ENCODE measurements at places on chromosomes 7 and 10.

- DNase-seq, result peak; percentile 25
Observed at GRCh38 chr10:13658871-13659685, 72.3 kb downstream of the PRPF18 start.

GRCh38 chr10:121891103-121891502 lies 36.7 kb downstream of the ATE1 start:
- no peak for DNase-seq

- no peak for DNase-seq
Observed at GRCh38 chr10:67784474-67784873, 53.5 kb downstream of the DNAJC12 start.

GRCh38 chr7:158275711-158276413 lies 311.8 kb downstream of the PTPRN2 start:
- no peak for DNase-seq

- DNase-seq, result no peak
Observed at GRCh38 chr7:134782121-134782623, 2.7 kb downstream of the CALD1 start.

- no peak for DNase-seq
Observed at GRCh38 chr10:90939116-90939515, 18.2 kb upstream of the ANKRD1 start.

- no peak for DNase-seq
Observed at GRCh38 chr10:103781329-103782061, 73.9 kb downstream of the SH3PXD2A start.

GRCh38 chr7:148723166-148723559 lies 24.5 kb downstream of the CUL1 start:
- no peak for DNase-seq

DNA sequence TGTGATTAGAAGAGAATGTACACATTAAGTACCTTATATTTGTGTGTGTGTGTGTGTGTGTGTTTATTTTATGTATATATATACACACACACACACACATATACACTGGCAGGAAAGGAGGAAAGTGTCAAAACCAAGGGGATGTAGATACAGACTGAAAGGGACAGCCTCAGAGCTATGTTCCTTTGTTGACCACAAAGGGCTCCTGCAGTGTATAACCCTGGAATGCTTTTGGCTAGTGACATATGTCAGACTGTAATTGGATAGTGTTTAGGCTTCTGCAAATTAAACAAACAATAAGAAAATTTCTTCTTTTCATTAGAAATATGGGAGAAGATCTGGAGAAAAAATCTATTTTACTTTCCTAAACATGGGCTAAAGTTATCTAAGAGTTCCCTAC lies 15.9 kb downstream of the GBF1 start:
- no peak for DNase-seq

- no peak for DNase-seq
Observed at GRCh38 chr7:66958538-66959350, 36.6 kb downstream of the SBDS start.

DNA sequence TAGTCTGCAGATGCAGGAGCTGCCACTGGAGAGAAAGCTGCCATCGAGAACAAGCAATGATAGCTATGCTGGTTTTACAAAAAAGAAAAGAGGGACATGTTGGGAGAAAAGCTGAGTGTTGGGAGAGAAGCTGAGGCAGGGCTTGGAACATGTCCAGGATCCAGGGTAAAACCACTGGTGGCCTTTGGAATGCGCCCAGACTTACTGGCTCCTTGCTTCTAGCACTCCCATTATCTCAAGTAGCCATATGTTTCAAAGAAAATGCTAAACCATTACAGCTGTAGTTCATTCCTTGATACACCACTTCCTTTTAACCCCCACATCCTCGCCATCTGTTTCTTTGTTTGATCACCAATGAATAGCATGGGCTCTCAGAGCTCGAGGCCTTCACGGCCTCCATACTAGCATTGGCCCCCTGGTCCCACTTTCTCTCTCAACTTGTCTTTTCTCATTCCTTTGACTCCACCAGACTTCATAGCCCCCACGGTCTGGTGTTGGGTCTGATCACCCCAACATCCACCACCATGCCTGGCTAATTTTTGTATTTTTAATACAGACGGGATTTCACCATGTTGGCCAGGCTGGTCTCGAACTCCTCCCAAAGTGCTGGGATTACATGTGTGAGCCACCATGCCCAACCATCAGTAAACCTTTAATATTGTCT lies 23.8 kb upstream of the PLAC9 start:
- no peak for DNase-seq

DNA sequence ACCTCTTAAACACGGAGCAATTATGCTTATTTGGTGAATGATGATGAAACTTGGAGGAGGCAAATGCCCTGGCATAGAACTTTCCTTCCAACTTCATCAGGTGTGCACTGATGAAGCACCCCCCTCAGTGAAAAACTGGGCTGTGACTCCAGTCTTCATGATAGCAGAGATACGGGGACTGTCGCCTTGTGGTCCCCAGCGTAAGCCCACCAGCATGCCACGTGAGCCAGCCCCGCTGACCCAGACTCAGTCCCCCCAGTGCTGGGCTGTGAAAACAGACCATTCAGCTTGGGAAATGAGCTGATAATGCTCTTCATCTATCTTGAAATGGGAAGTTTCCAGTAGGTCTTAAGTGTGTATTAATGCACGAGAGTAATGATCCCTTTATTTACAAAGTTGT lies 177.0 kb downstream of the SNX10 start:
- no peak for DNase-seq

- no peak for DNase-seq
Observed at GRCh38 chr10:49172061-49172776, 16.0 kb downstream of the TMEM273 start.

- DNase-seq, result no peak
Observed at GRCh38 chr7:93856323-93856722, 34.2 kb downstream of the TFPI2 start.

GRCh38 chr10:1243486-1244234 lies 187.5 kb downstream of the WDR37 start:
- no peak for DNase-seq

DNA sequence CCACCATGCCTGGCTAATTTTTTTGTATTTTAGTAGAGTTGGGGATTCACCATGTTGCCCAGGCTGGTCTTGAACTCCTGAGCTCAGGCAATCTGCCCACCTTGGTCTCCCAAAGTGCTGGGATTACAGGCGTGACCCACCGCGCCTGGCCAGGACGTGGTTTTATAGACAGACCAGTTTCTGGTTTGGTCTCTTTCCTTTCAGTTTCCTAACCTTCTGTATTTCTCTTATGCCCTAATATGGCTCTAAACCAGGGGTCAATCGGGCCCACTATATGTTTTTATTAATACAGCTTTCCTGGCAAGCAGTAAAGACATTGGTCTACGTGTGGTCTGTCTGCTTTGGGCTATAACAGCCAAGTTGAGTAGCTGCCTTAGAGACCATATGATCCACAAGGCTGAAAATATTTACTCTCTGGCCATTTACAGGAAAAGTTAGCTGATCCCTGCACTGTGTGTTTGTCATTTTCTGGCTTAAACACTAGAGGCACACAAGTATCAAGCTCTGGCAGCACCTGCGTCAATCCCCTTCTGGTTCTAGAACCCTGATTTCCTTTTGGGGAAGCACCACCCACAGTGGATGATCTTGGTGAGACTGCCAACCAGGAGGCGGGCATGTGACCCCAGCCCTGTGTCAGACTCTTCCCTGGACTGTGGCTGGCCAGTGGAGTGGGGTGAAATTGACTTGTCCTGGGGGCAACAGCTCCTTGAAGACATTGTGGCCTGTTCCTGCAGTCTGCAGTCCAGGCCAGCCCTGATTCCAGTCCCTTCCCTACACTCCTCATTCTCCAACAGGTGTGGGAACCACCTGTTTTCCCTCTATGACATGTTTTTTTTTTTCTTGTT lies 497.2 kb downstream of the PLXNA4 start:
- DNase-seq, result no peak

DNA sequence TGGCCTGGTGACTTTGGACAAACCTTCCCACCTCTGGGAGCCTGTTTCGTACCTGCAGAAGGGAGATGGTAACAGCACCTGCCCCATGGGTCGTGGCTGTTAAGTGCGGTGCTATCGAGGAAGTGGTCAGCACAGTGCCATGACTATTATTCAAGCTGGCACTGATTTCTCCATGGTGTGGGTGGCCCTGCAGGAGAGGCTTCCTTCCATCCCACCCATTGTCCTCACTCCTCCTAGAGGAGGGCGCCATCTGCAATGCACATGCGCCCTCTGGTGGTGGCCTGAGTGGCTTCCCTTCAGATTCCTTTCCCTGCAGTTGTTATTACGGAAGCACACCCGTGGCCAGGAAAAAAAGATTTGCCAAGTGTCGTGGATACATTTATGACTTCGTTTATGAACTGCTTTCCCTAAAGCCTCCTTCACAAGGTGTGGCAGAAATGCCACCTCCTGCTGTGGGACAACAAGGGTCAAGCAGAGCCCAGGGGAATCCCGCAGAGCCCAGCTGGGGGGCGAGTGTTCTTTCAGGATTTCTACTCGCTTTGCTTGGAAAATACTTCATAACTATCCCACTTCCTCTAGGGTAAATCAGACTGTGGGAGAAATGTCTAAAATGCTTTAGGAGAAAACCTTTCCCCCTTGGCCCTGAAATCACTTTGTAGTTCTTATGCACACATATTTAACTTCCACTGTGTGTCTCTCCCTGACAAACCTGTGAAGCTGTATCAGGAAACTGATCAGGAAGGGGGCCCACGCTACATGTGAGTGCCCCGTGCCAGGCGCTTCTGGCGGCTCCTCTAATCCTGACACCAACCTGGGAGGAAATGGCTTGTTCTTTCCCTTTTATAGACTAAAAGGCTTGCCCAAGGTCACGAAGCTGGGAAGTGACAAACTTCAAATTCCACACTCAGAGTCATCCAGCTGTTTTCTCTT lies 98.0 kb upstream of the ANLN start:
- peak; percentile 79 for DNase-seq

DNA sequence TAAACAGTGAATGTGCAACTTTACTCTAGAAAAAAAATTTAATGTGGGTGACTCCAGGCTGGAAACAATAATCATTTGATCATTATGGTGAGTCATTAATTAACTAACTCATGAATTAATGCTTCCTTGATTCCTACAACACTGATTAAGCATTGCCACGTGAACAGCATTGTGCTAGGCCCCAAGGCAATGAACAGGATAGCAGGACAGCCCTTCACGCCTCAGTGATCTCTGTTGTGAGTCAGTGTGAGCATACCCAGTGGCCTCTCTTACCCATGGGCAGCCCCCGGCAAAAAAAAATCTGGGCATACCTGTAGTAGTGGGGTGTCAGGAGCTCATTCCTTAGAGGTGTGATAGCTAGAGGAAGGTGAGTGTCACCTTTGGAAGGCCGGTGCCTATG lies 76.0 kb downstream of the DENND2A start:
- no peak for DNase-seq

DNA sequence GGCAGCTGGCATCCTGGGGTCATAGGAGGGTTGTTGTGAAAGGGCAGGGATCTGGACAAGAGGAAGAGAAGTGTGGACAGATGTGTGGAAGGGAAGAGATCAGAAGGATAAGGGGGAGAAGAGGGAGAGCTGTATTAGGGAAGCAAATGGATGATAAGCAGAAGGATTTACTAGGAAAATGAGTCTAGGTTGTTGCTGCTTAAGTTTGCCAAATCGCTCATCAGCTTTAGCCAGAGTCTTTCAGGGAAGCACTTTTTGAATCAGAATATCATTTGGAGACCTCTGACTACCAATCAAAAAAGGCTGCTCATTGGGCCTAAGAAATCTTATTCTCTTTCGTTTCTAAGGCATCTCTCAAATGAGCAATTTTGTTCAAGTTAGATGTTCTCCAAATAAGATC lies 2.6 kb upstream of the CSGALNACT2 start:
- DNase-seq, result no peak

DNA sequence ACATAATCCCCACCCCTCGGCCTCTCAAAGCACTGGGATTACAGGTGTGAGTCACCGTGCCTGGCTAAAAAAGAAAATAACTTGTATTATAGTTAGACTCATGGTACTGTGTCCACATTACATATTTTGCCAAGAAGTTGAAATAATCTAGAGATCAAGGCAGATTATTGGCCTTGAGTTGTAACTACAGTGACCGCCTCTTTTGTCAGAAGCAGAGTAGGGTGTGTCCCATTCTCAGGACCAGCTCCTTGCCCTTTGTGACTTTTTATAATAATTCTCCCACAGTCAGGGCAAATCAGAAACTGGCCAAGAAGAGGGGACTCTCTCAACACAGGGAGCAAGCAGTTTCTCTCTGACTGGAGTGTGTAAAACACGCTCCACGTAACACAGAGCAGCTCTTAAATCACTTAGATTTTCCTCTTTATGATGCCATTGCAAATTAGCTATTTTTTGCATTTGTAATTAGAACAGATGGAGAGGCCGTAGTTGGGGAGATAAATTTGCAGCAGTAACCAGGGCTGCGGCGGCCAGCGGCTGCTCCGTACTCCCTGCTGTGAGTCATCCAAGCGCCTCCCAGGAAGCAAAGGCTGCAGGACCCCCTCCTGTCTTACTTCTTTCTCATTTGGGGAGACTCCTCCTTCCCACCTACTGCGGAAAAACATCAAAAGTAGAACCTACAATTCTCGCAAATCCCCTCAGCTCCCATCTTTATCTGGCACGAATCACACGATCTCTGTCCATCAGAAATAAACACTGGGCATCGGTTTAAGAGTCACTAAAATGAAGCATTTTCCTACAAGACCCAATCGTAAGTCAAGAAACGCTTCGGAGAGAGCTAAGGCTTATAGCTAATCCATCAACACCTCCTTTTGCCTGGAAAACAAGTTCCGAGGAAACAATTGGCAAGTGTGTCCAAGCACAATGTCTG lies 32.1 kb upstream of the MSRB2 start:
- no peak for DNase-seq

- no peak for DNase-seq
Observed at GRCh38 chr10:97540669-97541500, 31.7 kb upstream of the ANKRD2 start.

- no peak for DNase-seq
Observed at GRCh38 chr10:119370111-119370741, 162.9 kb downstream of the GRK5 start.

- DNase-seq, result no peak
Observed at GRCh38 chr10:94193466-94193924, 169.2 kb downstream of the NOC3L start.

GRCh38 chr10:94038024-94038423 lies 44.3 kb downstream of the PLCE1 start:
- DNase-seq, result no peak

GRCh38 chr10:130022511-130023299 lies 58.6 kb upstream of the EBF3 start:
- no peak for DNase-seq

- no peak for DNase-seq
Observed at GRCh38 chr10:109215291-109216075, 707.8 kb downstream of the XPNPEP1 start.

DNA sequence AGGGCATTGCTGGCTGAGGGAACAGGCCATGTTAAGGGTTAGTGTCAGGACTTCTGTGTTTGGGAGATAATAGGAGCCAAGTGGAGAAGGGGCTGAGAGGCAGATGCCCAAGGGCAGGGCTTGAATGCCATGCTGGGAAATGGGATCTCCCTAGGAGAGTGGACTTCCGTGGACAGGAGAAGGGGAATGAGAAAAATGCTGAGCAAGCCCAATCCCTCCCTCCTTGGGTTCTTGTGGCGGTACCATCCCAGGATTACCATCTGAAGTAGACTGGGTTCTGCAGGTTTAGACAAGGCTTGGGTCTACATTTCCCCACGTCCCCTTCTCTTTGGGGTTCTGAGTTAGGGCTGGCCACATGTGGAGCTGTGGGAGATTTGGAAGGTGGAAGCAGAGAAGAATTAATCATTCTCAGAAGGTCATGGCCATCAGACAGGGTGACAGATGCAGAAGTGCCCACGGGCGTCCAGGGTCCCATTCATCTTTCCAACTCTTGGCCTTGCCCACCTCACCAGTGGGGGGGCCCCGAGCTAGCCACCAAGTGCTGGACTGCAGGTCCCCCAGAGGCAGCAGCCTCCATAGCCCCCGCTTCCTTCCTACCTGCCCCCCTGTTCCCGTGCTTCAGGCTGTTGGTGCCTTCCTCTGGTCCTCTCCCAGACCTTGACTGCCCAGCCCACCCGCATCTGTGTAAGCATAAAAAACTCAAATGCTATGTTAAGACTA lies 354.8 kb downstream of the RPS24 start:
- no peak for DNase-seq
